ENCODE measurements at places on chromosomes 7 and 10.

- no peak overlapping the region for H3K4me3 ChIP-seq
- DNase-seq: no peak
- H3K4me1 ChIP-seq: no peaks in the 10 kb centered on the region
- no peaks in the 10 kb centered on the region for H3K36me3 ChIP-seq
- no peak overlapping the region for H3K27ac ChIP-seq
These were observed 11.7 kb downstream of the TLL2 start for GRCh38 chr10:96501985-96502384.

DNA sequence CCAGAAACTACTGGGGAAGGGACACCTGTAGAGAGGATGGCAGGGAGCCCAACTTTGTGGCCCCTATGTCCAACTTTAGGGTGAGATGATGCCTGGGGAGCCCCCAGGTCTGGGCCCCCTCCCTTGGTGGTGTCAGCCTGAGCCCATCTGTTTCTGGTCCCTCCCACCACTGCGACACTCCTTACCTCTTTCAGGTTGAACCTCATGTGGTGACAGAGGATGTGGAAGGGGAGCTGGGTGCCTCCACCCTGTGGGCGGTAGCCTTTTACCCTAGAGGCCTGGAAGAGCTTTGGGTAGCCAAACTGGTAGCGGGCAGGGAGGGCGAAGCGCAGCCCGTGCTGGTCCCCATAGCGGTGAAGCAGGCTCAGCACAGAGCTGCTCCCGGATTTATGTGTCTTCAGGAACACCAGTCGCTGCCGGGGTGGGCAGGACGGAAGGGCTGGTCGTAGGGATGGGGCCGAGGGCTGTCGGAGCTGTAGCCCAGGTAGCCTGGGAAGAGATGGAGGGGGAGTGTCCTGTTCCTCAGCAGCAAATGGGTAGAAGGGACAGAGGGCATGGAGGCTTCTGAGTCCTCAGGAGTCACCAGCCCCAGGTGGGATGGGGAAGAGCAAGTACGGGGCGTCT, 2.0 kb downstream of the GAL3ST4 start:
- no peak overlapping the region for H3K4me3 ChIP-seq
- H3K27ac ChIP-seq: no peak overlapping the region
- peaks cover 34% of the 10 kb centered on the region for H3K4me1 ChIP-seq
- no peak for DNase-seq

DNA sequence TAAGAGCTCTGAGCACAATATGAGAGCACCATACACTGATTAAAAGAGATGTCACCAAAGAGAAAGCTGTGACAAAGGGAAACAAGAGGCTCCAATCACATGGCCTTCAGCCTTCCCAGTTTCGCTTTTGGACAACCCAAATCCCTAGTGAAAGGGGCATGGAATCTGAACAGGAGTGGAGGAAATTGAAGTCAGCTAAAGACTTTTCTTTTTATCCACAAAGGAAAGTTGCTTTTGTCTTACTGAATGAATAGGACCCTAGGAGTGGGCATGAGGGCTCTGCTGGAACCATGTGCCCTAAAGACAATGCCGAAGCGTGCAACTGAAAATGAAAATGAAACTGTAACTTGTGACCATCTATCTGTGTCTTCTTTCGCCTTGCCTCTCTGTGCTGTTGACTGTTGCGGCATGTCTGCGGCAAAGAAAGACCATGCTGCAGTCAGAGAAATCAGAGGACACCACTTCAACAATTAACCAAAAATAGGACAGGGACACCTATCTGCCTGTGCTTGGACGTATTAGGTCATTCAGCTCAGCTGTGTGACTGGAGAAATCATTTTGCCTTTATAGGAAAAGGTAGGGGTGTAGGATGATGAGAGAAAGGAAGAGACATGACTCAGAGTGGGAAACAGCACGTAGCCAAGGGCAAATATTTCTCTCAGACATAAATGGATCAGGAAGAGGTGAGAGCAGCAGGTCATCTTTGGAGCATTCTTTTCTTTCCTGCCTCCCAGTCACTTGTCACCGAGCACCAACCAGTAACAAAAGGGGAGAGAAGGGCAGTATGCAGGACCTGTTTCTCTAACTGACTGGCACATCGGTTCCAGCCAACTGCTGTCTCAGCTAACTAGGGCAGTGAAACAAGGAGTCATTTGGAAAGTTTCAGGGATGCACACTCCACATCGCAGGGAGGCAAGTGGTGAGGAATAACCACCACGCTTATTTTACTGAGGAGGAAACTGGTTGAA, 12.3 kb downstream of the CAV2 start:
- no peaks in the 10 kb centered on the region for H3K27me3 ChIP-seq
- peaks cover 22% of the 10 kb centered on the region for H3K36me3 ChIP-seq
- DNase-seq: peak; percentile 58
- peaks cover 41% of the 10 kb centered on the region for H3K4me1 ChIP-seq
- peak overlapping the region; percentile 34 for H3K4me3 ChIP-seq
- H3K27ac ChIP-seq: peak overlapping the region; percentile 85

- H3K4me1 ChIP-seq: no peaks in the 10 kb centered on the region
- no peak overlapping the region for H3K27ac ChIP-seq
- no peak overlapping the region for H3K4me3 ChIP-seq
- peaks cover 49% of the 10 kb centered on the region for H3K36me3 ChIP-seq
- H3K27me3 ChIP-seq: no peaks in the 10 kb centered on the region
These were observed 24.7 kb downstream of the MKRN1 start for GRCh38 chr7:140454657-140455015.

DNA sequence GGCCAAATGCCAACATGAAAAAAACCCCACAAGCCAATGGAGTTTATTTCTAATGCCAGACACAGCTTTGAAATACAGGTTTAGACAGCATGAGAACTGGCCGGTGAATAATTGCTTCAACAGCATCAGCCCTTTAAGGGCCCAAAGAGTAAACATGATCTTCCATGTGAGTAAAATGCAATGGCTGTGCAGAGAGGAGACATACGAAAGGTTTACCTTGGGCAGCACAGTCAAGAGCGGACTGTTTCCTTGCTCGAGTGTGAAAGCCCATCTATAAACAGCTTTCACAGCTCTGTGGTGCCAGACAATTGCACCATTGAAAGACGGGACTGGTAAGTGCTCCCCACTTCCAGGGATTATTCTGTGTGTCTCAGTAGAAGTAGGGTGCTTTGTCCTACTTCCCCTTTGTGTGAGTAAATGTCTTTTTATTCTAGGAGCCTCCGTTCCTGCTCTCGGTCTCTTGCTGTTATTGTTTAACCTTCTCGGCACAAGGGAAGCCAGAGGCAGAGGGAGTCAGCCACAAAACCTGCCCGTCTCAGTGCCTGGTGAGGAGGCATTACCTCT, 77.8 kb upstream of the KAT6B start:
- no peak overlapping the region for H3K4me3 ChIP-seq
- no peaks in the 10 kb centered on the region for H3K4me1 ChIP-seq
- H3K27me3 ChIP-seq: no peaks in the 10 kb centered on the region
- H3K27ac ChIP-seq: no peak overlapping the region
- DNase-seq: no peak

DNA sequence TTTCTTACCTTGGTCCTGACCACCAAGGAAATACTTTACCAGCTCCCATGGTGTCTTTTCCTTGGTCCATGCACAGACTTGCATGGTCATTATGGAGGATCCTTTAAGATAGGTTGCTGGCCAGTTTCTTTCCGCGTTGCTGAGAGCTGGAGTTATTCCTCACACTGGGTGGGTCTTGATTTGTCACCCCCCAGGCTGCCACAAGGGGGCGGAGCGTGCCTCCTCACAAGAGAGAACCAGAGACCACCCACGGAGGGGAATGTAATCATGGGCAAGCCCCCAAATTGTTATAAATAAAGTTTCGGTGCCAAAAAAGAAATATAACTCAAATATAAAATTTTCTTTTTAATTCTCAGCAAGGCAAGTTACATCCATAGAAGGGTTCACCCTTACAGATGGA, 10.5 kb upstream of the TRIM24 start:
- no peak overlapping the region for H3K4me3 ChIP-seq
- no peaks in the 10 kb centered on the region for H3K4me1 ChIP-seq
- H3K27me3 ChIP-seq: no peaks in the 10 kb centered on the region
- no peak overlapping the region for H3K27ac ChIP-seq

DNA sequence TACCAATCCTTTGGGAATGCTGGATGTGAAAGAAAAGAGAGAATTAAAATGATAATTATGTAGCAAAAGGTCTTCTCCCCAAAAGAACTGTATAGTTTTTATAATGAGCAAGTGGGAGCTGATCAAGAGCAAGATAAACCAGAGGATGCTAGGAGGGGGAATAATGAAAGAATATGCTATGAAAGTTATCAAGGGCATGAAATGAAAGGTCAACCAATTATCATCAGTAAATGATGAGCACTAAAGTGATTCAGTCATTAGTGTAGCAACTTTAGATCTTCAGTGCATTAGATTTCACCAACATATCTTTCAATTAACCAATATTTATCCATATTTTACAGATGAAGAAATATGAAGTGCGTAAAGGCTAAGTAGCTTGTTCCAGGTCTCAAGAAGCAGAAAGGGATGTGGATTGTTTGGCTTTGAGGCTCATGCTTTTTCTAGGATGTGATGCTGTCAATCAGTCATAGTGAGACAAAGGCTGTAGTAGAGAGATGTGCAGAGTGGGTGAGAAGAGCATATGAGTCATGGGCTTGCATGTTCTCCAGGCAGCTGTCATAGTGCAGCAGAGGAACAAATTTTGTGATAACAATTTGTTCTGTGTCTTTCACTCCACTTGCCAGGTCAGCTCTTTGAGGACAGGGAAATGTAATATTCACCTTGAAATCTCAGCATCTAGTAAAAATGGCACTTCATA, 5.7 kb upstream of the OR2F2 start:
- no peaks in the 10 kb centered on the region for H3K27me3 ChIP-seq
- H3K4me1 ChIP-seq: no peaks in the 10 kb centered on the region
- DNase-seq: no peak
- no peak overlapping the region for H3K27ac ChIP-seq

- no peaks in the 10 kb centered on the region for H3K4me1 ChIP-seq
- no peak overlapping the region for H3K27ac ChIP-seq
- no peaks in the 10 kb centered on the region for H3K27me3 ChIP-seq
- no peak overlapping the region for H3K4me3 ChIP-seq
These were observed 18.4 kb upstream of the CUBN start for GRCh38 chr10:17147884-17148489.

- no peak overlapping the region for H3K4me3 ChIP-seq
- H3K36me3 ChIP-seq: no peaks in the 10 kb centered on the region
- no peak for DNase-seq
- H3K27ac ChIP-seq: no peak overlapping the region
- no peaks in the 10 kb centered on the region for H3K27me3 ChIP-seq
- no peaks in the 10 kb centered on the region for H3K4me1 ChIP-seq
These were observed 369.5 kb downstream of the IPMK start for GRCh38 chr10:57898231-57898630.
